ENCODE measurements at places on chromosomes 7 and 10.

DNA sequence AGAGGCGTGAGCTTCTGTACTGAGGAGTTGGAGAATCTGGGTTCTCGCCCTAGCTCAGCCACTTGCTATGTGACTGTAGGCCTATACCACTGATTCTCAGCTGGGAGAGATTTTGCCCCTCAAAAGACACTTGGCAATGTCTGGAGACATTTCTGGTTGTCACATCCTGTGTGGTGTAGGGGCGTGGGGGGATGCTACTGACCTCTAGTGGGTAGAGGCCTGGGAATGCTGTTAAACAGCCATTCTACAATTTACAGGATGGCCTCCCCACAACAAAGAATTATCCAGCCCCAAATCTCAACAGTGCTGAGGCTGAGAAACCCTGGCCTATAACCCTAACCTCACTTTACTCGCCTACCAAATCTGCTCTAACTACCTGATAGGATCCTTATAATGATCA, 58.8 kb upstream of the GAD2 start:
- DNase-seq: no peak

GRCh38 chr7:135349746-135350145, 116.1 kb downstream of the STRA8 start:
- DNase-seq: no peak

DNA sequence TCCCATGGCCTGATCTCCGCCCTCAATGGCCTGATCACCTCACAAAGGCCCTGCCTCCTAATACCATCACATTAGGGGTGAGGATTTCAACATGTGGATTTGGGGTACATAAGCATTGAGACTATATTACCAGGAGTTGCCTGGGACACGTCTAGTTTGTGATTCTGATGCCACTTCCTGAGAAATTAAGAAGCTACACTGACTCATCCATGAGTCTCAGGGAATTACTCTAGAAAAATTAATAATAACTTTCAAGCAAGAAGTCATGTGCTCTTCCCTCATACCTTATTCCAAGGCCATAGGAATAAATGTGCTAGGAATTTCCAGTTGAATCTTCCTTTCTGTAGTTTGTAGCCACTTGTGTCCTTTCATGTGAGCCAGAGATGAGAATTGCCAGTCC, 519.3 kb upstream of the MKI67 start:
- no peak for DNase-seq

- DNase-seq: peak; percentile 22
These were observed 501 bp downstream of the TFPI2 start for GRCh38 chr7:93890041-93890463.

GRCh38 chr7:70171369-70171920, 573.2 kb downstream of the AUTS2 start:
- no peak for DNase-seq

DNA sequence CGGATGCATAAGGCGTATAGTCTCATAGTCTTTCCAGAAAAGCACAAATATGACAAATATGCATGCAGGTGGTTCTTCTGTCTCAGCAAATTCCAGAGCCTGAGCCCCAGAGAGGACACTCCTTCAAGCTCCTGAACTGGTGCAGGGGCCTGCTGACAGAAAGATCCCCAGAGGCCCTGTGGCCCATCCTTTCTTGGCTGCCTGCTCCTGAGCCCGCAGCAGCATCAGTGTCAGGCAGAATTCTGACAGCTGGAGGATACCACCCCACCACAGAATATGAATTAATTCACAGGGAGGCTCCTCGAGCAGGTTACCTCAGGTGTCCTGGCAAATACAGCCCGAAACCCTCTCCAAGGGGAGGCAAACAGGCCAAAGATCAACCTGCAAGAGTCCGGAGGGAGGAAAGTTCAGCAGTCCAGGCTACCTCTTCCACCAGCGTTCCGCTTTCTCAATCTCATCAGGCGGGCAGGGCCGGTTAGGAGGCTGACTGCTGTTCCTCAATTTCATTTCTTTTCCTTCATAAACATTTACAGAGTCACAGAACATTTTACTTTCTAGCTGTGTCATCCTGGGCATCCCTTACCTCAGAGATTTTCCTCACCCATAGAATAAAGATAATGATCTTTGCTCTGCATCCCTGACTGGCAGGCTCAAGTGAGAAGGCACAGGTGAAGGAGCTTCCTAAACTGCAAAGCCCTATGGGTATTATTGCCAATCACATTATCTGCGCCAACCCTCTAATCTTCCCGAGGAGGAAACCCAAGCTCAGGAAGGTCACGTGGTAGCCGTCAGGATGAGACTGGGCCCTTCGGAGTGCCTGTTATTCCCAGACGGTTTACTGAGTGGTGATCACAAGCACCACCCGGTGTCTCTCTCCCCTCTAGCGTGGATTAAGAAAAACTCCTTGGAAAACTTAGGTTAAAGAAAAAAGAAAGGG, 1.4 kb downstream of the DNAJB12 start:
- no peak for DNase-seq

DNA sequence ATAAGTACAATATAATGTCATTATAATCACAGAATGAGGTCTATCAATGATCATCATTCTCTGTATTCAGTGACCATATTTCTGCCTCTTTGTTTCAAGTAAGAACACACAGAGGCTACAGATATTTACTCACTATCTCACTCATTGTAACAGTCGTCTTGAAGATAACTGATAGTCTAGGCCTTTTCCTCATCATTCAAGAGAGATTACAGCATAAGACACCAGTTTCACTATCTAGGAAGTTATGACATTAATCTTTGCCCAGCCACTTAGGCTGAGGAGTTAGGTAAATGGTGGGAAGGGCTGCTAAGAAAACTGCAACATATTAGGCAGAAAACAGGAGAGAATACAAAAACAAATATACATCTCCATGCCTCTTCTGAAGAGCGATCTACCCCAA, 125.3 kb downstream of the CHCHD3 start:
- no peak for DNase-seq

DNA sequence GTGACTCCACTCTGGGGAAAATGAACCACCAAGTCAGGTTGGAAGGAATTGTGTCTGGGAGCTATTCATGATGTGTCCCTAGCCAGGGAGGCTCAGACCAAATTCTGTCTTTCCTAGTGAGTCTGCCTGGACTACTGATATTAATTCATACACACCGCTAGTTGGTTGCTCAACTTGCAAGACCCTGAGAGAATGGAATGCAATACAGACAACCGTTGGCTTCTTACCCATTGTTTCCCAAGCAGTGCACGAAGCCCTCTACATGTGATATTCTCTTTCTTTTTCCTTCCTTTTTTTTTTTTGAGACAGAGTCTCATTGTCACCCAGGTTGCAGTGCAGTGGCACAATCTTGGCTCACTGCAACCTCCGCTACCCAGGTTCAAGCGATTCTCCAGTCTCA, 19.4 kb upstream of the SRGN start:
- DNase-seq: no peak

DNA sequence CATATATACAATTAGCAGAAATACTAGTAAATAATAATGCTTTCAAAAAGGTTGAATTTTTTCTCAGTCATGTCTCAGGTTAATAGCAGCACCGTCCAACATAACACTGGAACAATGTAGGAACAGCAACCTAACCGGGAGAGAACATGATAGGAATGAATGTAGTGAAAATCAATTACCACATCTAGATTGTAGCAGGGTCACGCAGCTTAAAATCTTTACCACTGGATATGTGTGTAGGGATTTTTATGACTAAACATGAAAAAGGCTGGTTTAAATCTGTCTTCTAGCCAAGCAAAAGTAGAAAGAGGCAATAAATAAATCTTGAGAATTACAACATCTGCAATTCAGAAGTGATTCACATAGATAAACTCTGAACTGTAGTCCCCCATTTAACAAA, 326.0 kb downstream of the DGKB start:
- no peak for DNase-seq
